ENCODE measurements at places on chromosomes 2 and 18. TPM values are rescaled to one million over a fixed set of nuclear protein-coding genes. Genes with fewer than 3 reads are reported as not detected.

Gene CFC1
- polyA plus RNA-seq: 29.9 TPM

Gene DUSP19
- polyA plus RNA-seq: 7.7 TPM

Gene PLGLB2
- 10.5 TPM for polyA plus RNA-seq

Gene SH2D6
- polyA plus RNA-seq: not detected

Gene NEURL3
- polyA plus RNA-seq: 0.20 TPM

Gene LIMS4
- 0.46 TPM for polyA plus RNA-seq

Gene UGT1A8
- polyA plus RNA-seq: not detected

Gene PCARE
- polyA plus RNA-seq: not detected

Gene HOXD3
- not detected for polyA plus RNA-seq

Gene RNPEPL1
- polyA plus RNA-seq: 16.1 TPM

Gene LOXHD1
- polyA plus RNA-seq: not detected

Gene AQP4
- polyA plus RNA-seq: 0.24 TPM

Gene SPC25
- 1.8 TPM for polyA plus RNA-seq

Gene GCKR
- polyA plus RNA-seq: 2.5 TPM

Gene NAT8
- not detected for polyA plus RNA-seq

Gene ADAM17
- polyA plus RNA-seq: 32.3 TPM

Gene AGAP1
- 17.4 TPM for polyA plus RNA-seq

Gene ATF2
- 89.2 TPM for polyA plus RNA-seq

Gene SIX2
- not detected for polyA plus RNA-seq

Gene CYP26B1
- 0.56 TPM for polyA plus RNA-seq

Gene LIMS2
- polyA plus RNA-seq: not detected

Gene RAB17
- 1.1 TPM for polyA plus RNA-seq

Gene KCNK3
- 14.0 TPM for polyA plus RNA-seq

Gene TMEM127
- polyA plus RNA-seq: 19.1 TPM

Gene GPR55
- polyA plus RNA-seq: not detected

Gene AGXT
- polyA plus RNA-seq: not detected

Gene KLHL14
- polyA plus RNA-seq: 0.33 TPM

Gene ZNF142
- polyA plus RNA-seq: 6.4 TPM

Gene ERCC3
- polyA plus RNA-seq: 112 TPM

Gene USP34
- polyA plus RNA-seq: 87.9 TPM

Gene TNFAIP6
- not detected for polyA plus RNA-seq

Gene DHX57
- 44.0 TPM for polyA plus RNA-seq

Gene ZNG1B
- polyA plus RNA-seq: 106 TPM

Gene ITGA6
- 21.7 TPM for polyA plus RNA-seq

Gene OBSL1
- 75.2 TPM for polyA plus RNA-seq

Gene GKN1
- polyA plus RNA-seq: not detected

Gene COBLL1
- not detected for polyA plus RNA-seq

Gene NCKAP1
- 124 TPM for polyA plus RNA-seq

Gene STON1
- 2.2 TPM for polyA plus RNA-seq

Gene SLC4A5
- polyA plus RNA-seq: 3.2 TPM

Gene LONRF2
- 20.9 TPM for polyA plus RNA-seq

Gene BOLL
- polyA plus RNA-seq: not detected

Gene CD207
- polyA plus RNA-seq: not detected

Gene TGFBRAP1
- 13.9 TPM for polyA plus RNA-seq

Gene FMNL2
- polyA plus RNA-seq: 86.5 TPM

Gene ANKRD53
- polyA plus RNA-seq: not detected

Gene NT5DC4
- not detected for polyA plus RNA-seq

Gene NPHP1
- 8.0 TPM for polyA plus RNA-seq

Gene ZNF513
- 40.5 TPM for polyA plus RNA-seq
